ENCODE measurements at places on chromosomes 7 and 10. TPM values are rescaled to one million over a fixed set of nuclear protein-coding genes. Genes with fewer than 3 reads are reported as not detected.

Gene HTR5A
- not detected for total RNA-seq

Gene CTBP2
- total RNA-seq: 85.7 TPM

Gene GATA3
- 0.78 TPM for total RNA-seq

Gene CYP2C9
- not detected for total RNA-seq

GRCh38 chr10:71971769-71972555 lies 7.8 kb downstream of the CHST3 start:
- no peak for DNase-seq

DNA sequence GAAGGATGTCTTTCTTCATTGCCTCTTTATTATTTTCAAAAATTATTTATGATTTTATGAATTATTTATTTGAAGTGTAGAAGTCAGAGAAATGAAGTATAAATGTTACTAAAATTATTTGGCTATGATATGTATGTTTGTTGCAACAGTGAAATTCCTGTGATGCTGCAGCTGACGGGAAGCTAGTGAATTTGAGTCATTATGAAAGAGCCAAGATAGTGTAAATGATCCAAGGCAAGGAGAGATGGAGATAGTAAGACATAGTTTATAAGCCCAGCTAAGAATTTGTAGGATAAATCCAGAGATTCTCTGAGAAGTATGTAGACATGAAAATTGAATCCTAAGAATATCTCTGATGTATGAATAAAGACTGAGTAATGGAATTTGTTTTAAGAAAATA lies 30.8 kb downstream of the CASD1 start:
- DNase-seq: no peak

GRCh38 chr10:43125881-43126731 lies 12.1 kb upstream of the CSGALNACT2 start:
- no peak for DNase-seq

DNA sequence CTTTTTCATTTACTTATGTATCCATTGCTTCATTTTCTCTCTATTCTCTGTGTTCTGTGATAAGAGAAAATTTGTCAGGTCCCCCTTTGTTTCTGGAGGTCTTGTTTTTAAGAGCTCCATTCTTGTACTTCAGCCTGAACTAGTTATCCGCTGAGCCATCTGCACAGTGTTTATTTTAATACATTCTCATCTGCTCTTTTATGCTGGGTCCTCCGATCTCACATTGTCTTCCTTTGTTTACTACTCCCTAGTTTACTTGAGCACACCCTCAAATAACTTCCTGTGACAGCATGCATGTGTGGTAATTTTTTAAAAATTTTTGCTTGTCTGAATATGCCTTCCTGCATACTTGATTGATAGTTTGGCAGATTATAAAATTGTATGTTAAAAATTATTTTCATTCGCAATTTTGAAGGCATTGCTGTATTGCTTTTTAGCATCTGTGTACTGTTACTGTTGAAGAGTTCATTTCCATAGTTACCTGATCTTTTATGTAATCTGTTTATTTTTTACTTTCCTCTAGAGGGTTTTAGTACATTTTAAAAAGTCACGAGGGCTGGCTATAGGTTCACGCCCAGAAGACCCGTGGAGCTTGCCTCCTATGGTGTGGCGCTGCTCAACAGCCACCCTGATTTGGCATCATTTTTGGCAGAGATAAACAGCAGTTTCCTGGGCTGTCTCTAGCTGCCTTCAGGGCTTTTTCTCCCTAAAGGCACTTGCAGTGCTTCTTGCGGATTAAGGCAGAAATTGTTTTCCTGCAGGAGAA lies 31.9 kb downstream of the RSBN1L start:
- DNase-seq: no peak

DNA sequence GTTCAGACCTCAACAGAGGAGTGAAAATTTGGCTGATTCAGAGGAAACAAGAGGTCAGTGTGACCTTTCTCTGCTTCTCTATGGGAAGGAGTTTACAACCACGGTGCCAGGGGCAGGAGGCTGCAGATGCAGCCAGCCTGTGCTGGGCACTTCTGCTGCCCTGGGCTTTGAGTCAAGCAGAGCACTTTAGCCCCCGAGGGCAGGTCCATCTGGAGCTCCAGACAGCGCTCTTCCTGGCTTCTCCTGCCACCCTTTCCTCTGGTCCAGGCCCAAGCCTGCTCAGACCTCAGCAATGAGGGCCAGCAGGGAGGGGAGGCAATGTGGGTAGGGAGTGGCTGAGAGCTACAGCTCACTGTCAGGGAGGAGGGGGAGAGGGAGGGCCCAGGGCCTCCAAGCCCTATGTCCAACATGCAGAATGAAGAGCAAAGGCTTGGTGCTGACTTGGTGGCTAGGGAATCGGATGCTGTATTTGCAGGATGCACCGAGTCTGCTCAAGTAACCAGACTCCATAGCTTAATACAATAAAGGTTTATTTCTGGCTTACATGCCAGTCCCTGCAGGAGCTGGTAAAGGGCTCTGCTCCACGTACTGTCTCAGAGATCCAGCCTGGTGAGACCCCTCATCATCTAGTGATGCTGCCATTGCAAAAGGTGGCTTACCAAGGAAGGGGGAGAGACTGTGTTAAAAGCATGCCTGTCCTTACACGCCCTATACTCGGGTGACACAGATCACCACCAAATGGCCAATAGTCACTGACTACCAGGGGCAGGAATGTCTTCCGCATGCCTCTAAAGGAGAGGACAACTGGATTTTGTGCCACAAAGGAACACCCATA lies 481.6 kb downstream of the RPS24 start:
- DNase-seq: peak; percentile 69

GRCh38 chr10:14500172-14500765 lies 169.5 kb upstream of the FRMD4A start:
- no peak for DNase-seq

- no peak for DNase-seq
These were observed 666.7 kb upstream of the FOXK1 start for GRCh38 chr7:4015371-4015770.

- DNase-seq: no peak
These were observed 287.6 kb downstream of the ADARB2 start for GRCh38 chr10:1449572-1450205.

DNA sequence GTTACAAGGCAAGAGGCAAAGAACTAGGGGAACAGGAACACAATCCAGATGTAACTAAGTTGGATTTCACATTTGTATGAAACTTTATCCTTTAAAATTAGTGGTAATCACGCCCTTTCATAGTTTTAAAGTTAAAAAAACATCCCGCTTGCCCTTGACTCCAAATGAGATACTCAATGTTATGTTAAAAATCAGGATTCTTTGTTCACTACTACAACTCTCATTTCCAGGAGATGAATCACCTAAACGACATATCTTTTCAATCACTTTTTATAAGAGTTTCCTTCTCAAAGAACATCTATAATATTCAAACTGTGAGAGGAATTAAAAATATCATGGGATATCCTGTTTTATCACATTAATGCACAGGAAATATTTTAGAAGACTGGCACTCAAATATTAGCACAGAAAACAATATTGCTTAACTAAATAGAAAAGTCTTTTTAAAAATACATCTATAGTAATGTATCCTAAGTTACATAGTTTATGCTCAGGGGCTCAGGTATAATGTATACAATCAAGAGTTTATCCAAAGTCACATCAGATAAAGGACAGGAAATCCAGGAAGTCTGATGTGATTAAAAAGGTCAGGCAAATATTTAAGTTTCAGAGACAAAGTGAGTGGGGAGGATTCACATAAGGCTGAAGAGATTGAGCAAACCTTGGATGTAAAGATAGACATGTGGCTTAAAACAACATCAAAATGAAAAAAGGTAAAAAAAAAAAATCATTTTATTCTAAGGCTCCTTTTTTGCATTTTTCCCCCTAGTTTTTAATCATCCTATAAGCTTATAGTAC lies 41.9 kb downstream of the CADPS2 start:
- DNase-seq: no peak

GRCh38 chr7:105708763-105709080 lies 127.4 kb upstream of the EFCAB10 start:
- DNase-seq: no peak

DNA sequence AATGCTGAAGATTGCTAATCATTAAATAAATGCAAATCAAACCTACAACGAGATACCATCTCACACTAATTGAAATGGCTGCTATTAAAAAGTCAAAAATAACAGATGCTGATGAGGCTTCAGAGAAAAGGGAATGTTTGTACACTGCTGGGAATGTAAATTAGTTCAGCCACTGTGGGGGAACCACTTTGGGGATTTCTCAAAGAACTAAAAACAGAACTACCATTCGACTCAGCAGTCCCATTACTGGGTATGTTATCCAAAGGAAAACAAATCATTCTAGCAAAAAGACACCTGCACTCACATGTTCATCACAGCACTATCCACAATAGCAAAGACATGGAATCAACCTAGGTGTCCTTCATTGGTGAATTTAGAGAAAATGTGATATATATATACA lies 379.0 kb upstream of the CNTNAP2 start:
- DNase-seq: no peak

DNA sequence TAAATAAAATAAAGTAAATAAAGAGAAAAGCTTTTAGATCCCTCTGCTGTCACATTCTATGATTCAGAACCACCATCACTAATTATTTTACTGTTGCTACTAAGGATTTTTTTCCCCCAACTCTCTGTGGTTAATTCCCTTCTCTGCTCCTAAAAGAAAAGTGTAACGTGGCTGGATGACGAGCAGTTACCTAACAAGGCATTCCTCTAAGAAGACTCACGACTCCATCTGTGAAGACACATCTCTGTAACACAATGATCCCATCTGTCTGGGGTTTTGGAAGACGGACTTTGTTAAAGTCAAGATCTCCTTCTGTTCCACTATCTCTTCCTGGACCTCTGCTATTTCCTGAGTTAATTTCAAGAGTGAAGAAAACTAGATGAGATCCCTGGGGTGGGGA lies 179.9 kb downstream of the SFMBT2 start:
- no peak for DNase-seq

- DNase-seq: no peak
These were observed 344.8 kb upstream of the NFE2L3 start for GRCh38 chr7:25807086-25807611.

DNA sequence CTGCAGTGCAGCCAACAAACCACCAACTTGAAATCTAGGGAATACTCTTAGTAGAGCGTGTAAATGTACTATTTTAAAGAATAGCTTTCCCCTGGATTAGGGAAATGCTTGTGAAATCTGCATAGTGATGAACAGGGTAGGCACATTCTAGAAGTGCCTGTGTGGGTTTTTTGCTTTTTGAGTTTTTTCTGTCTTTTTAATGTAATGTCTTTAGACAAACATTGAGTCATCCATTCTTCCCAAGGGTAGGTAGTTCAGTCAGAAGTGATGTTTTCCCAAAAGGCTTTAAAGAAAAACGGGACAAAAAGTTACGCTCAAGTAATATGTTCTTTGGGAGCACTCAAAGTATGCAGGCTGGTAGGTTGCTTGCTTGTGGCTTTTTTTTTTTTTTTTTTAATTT lies 130.0 kb downstream of the AUTS2 start:
- no peak for DNase-seq

DNA sequence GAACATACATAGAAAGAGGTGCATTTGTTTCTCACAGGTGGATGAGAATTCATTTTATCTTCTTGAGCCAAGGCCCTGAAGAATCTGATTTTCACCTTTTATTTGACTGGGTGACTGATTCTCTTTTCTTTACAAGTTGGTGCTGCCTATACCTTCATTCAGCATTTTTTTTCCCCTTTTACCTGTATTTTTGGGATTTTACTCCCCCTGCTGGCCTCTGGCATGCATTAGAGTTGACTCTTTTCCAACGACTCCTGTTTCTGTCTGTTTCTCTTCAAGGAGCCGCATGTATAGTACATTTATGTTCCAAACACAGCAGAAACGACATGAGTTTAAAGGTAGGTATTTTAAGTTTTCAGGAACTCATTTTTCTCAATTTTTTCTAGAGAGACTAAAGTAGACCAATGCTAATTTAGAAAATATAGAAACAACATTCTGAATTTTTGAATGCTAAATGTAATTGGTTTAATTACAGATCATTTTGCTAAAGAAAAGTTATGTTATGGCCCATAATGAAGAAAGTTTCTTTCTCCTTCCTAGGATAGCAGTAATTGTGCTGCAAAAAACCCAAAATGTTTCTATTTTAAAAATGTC lies 149.8 kb upstream of the HDAC9 start:
- no peak for DNase-seq

- DNase-seq: no peak
These were observed 1.1 kb upstream of the UMAD1 start for GRCh38 chr7:7639421-7639820.

- DNase-seq: no peak
These were observed 9.6 kb upstream of the CYREN start for GRCh38 chr7:135180122-135180521.
